ENCODE measurements at places on chromosomes 4 and X. TPM values are rescaled to one million over a fixed set of nuclear protein-coding genes. Genes with fewer than 3 reads are reported as not detected.

GALNTL6 gene
- 0.92 TPM for total RNA-seq

F9 gene
- not detected for total RNA-seq

RAB40A gene
- 4.3 TPM for total RNA-seq

FABP2 gene
- total RNA-seq, result not detected

- no peak for DNase-seq
Observed at GRCh38 chr4:25725870-25726269, 70.2 kb downstream of the SLC34A2 start.

- no peak for DNase-seq
Observed at GRCh38 chr4:85928775-85929591, 430.9 kb downstream of the MAPK10 start.

GRCh38 chr4:155265113-155265512, 56.7 kb downstream of the NPY2R start:
- no peak for DNase-seq

GRCh38 chr4:4857809-4858508, 1.5 kb upstream of the MSX1 start:
- no peak for DNase-seq

- no peak for DNase-seq
Observed at GRCh38 chrX:57044245-57044644, 48.9 kb upstream of the SPIN3 start.

DNA sequence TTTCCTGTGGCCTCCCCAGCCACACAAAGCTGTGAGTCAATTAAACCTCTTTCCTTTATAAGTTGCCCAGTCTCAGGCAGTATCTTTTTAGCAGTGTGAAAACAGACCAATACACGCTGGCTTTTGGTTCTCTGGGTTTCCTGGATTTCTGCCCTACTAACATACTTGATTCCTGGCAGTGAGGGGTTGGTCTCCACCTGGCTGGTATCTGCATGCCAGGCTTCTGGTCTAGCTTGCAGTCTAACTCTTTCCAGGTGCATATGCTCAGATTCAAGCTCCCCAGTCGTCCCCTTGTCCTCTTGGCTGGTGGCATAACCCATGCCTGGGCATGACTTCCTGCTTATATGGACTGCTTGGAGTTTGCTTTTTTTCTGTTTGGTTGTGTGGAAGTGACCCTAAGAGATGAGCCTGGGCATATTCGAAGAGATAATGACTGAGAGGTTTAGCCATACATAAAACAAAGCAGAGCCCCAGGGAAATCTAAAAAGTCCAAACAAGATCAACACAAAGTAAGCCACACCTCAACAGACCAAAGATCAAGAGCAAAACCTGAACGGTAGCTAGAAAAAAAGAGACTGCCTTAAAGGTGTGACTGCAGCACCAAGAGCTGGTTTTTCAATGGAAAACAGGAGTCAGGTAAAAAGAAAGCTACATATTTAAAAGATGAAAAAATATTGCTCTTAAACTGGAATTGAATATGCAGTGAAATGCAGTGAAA, 102.1 kb upstream of the STS start:
- no peak for DNase-seq

GRCh38 chrX:40531056-40531826, 49.5 kb upstream of the ATP6AP2 start:
- DNase-seq, result no peak

GRCh38 chrX:132191938-132192337, 27.3 kb downstream of the RAP2C start:
- DNase-seq, result no peak

GRCh38 chrX:21840193-21840545, 752 bp downstream of the MBTPS2 start:
- DNase-seq, result no peak

- DNase-seq, result no peak
Observed at GRCh38 chr4:35124106-35124505, 1120.2 kb downstream of the ARAP2 start.

GRCh38 chr4:13285336-13285735, 198.8 kb downstream of the RAB28 start:
- DNase-seq, result no peak

GRCh38 chrX:66020631-66021334, 19.1 kb downstream of the VSIG4 start:
- DNase-seq, result no peak

- no peak for DNase-seq
Observed at GRCh38 chr4:65623506-65623905, 46.8 kb downstream of the EPHA5 start.

GRCh38 chr4:2085496-2085901, 26.4 kb downstream of the NAT8L start:
- no peak for DNase-seq

DNA sequence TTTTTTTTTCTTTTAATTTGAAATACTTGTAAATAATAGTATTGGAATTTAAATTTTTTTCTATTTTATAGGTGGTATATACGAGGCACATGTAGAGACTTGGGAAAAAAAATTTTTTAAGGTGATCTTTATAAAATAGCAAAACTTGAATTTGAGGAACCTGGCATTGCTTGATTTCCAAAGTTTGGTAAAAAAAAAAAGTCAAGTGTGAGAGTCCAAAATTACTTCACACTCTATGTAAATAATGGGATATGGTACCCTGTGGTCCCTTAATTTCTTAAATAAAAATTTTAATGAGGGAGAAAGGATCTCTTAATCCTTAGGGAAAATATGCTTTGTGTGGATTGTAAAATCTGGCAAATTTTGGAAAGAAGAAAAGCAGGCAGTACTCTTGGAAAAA, 19.0 kb downstream of the SPRY1 start:
- no peak for DNase-seq

DNA sequence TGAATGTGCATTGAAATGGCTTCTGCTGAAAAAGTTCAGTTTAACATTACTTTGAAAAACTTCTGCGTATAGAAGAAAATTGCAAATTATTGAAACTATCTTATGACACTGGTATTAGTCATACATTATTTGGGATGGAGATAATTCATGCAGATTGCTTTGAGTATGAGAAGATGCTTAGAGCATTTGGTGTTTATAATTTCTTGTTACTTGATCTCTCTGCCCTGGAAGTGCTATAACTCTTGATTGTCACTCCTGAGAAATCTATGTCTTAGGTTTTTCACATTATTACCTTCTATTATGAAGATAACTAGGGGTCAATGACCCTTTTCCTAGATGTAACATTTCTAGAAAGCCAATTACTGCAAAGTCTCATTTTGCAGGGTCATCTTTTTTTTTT, 36.4 kb downstream of the TMEM131L start:
- no peak for DNase-seq

DNA sequence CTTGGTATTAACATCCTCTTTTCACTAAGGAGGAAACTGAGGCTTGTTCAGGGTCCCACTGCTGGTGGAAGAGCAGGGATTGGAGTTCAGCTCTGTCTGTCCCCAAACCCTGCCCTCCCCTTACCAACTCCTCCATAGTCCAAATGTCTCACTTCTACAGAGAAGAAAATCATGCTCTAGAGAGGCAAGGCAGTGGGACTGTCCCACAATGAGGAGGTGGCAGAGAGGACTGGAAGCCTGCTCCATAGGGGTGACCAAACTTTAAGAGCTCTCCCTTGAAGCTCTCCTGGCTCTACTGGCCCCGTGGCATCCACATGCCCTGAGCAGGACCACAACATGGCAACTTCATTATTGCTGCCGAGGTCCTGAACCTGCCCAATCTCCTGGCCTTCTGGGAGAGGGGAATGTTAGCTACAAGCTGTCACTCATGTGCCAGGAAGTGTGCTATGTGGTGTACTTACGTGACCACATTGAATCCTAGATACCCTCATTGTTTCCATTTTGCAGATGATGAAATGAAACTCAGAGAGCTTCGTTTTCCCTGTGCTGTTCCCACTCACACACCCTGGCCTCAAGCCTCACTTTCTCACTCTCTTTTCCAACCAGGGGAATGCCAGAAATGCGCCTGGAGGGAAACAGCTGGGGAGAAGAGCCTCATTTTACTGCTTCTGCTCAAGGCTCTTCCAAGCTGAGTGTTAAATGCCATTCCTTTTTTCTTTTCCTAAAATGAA, 71.5 kb downstream of the ANAPC4 start:
- DNase-seq, result no peak
